ENCODE measurements at places on chromosomes 5 and 9. TPM values are rescaled to one million over a fixed set of nuclear protein-coding genes. Genes with fewer than 3 reads are reported as not detected.

DNA sequence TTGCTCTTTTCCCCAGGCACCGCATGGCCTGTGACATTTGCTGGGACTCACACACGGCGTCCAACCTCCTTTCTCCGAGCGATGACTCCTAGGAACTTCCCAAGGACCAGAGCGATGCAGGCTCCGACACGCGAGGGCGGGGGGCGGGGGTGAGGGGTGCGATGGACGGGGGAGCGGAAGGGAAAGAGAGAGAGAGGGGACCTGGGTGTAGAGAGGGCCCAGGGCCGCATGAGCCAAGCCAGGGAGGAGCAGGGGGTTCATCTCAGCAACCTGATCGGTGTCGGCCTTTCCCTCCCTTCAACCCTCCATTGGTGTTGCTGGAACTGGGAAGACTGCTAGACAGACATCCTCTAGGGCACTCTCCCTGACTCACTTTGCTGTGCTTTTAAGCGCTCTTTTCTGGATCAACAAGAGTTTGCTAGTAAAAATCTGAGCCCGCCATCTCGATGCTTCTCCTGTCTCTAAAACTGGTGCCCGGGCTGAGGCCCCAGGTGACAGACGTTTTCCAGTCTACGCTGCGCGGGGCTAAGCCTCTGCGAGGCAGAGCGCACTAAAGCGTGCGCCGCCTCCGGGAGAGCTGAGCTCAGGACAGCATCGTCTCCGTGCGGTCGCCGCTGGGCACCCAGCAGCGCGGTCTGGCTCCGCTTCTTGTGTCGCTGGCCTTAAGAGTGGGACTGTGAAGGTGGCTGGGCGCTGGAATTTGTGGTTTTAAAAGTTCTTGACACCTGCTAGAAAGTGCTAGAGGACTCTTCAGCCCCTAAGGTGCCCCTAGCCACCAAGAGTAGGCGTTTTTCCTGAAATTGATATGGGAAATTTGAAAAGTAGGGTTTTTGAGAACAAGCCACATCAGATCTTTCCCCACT, 1.0 kb upstream of the TSLP start:
- no peaks in the 10 kb centered on the region for H3K36me3 ChIP-seq
- H3K4me1 ChIP-seq = peaks cover 27% of the 10 kb centered on the region
- no peak overlapping the region for H3K27ac ChIP-seq
- no peak overlapping the region for H3K4me3 ChIP-seq

Gene RAB14
- total RNA-seq = 94.1 TPM

DNA sequence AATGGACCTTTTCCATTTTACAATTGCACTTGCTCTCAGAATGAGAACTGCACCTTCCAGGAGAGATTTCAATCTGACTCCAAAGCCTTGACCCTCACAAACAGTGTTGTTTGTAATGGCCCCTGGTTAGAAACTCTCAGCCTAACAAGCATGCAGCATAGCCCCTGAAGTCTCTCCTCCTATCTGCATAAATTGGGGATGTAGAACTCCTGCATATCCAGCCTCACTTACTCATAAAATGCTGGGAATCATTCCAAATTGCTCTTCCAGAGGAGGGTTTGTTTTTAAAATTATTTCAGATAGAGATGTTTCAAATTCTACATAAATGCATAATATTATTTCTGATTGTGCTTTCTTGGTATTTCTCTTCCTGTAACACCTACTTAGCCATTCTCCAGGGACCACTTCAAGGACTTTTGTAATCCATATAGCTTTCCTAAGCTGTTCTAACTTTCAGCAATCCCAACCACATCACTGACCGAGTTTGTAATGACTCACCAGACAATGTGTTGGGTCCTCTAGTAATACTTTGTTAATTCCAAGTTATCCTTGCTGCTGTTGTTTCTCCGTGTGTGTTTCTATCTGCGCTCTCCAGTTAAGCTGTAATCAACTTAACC, 143.8 kb upstream of the CCDC152 start:
- DNase-seq = peak; percentile 54
- no peaks in the 10 kb centered on the region for H3K36me3 ChIP-seq
- H3K27ac ChIP-seq = no peak overlapping the region
- no peaks in the 10 kb centered on the region for H3K27me3 ChIP-seq

GRCh38 chr9:111937301-111937700, 40.7 kb downstream of the UGCG start:
- DNase-seq = no peak
- H3K27me3 ChIP-seq = no peaks in the 10 kb centered on the region
- peaks cover 2% of the 10 kb centered on the region for H3K36me3 ChIP-seq
- H3K4me3 ChIP-seq = no peak overlapping the region

DNA sequence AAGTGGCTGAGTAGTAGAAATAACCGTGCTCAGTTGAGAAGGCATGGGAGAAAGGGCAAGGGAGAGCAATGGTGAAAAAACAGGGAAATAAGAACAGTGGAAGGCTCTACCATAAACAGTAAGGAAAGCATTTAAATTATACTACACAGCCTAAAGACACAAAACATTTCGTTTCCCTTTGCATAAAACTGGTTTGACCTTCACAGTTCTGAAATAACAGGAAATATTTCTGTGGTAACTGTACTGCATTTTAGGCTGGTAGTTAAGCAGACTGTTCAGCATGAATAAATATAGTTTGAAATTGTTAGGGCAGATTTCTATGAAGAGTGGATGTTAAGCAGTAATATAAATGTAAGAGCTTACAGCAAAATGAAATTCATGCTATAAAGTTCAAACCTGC, 147.5 kb downstream of the CSNK1G3 start:
- H3K4me3 ChIP-seq = no peak overlapping the region
- no peak overlapping the region for H3K27ac ChIP-seq
- H3K36me3 ChIP-seq = no peaks in the 10 kb centered on the region
- H3K27me3 ChIP-seq = no peaks in the 10 kb centered on the region

Gene NTNG2
- total RNA-seq = 4.6 TPM

Measured in left lung (tissue), 14 donors.